ENCODE measurements at places on chromosomes 1 and 21. TPM values are rescaled to one million over a fixed set of nuclear protein-coding genes. Genes with fewer than 3 reads are reported as not detected.

The MRPL24 gene
- total RNA-seq = 180 TPM

The ST6GALNAC3 gene
- total RNA-seq = 70.7 TPM

The CHI3L1 gene
- total RNA-seq = 0.08 TPM

The TPTE gene
- total RNA-seq = 0.26 TPM

The TNFRSF9 gene
- total RNA-seq = not detected

The AKR7A3 gene
- 0.21 TPM for total RNA-seq

The TNFRSF18 gene
- not detected for total RNA-seq

The CHD5 gene
- total RNA-seq = 0.13 TPM

The RBP7 gene
- total RNA-seq = not detected

The AMY1C gene
- total RNA-seq = not detected

The CNIH3 gene
- 6.4 TPM for total RNA-seq

The GIPC2 gene
- total RNA-seq = not detected

The RGSL1 gene
- not detected for total RNA-seq

The POGK gene
- total RNA-seq = 50.5 TPM

The TOR3A gene
- total RNA-seq = 13.1 TPM

The BLACAT1 gene
- 0.87 TPM for total RNA-seq

The HES5 gene
- total RNA-seq = not detected

The SOX13 gene
- total RNA-seq = 9.7 TPM

The PDPN gene
- not detected for total RNA-seq

The RPTN gene
- total RNA-seq = not detected

The UBE2U gene
- total RNA-seq = not detected

The ZZZ3 gene
- total RNA-seq = 100 TPM

The CCDC30 gene
- total RNA-seq = 1.5 TPM

The RSPH1 gene
- not detected for total RNA-seq

Data from SK-MEL-5 (cell line).